ENCODE measurements at places on chromosomes 12 and 14.

DNA sequence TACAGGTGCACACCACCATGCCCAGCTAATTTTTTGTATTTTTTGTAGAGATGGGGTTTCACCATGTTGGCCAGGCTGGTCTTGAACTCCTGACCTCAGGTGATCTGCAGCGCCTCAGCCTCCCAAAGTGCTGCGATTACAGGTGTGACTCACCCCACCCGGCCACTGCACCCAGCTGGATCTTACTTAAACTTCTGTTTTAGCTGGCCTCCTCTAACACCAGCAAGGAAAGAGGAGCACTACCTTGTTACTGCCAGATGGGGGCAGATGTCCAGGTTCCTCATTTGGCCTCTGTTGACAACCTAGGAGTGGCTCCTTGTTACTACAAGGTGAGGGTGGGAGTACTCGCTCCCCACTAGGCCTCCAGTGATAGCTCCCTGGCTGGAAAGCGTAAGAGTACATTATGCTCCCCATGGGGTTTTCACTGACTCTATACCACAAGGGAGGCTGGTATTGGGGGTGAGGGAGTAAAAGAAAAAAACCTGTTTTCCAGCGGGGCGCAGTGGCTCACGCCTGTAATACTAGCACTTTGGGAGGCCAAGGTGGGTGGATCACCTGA is 13.2 kb upstream of the ARF6 start:
- DNase-seq = peak; percentile 33

GRCh38 chr14:77541905-77542304 is 43.3 kb upstream of the ISM2 start:
- no peak for DNase-seq

GRCh38 chr12:98110536-98110935 is 404.9 kb upstream of the TMPO start:
- DNase-seq = no peak

GRCh38 chr14:78790271-78790670 is 620.1 kb downstream of the NRXN3 start:
- DNase-seq = no peak

DNA sequence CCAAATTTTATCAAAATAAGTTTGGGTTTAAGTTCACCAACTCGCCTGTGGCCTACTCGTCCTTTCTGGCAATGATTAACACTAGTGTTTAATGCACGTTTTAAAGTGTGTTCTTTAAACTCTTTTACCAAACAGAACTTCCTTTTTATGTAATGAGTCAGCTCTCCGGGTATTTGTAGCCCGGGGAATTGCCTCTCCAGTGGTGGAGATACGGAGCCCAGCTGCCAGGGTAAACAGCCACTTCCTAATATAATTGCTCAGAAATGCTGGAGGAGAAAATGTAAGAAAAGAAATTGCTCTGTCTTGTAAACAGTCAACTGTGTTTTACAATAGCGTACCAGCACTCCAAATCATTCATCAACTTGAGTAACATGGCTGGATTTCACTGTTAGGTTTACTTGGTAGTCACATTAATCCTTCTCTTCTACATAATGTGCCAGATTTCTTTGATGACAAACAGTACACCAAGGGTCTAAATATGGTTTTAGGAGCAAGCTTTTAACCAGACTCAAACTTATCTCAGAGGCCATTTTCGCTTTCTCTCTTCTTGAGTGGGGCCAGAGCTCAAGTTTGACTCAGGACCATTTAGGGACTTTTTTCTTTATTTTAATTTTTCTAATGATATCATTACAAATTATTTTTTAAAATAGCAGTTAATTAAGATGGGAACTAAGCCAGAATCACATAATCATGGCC is 101.2 kb upstream of the SLC38A2 start:
- no peak for DNase-seq

GRCh38 chr12:19038209-19038608 is 91.3 kb upstream of the PLEKHA5 start:
- DNase-seq = no peak

- no peak for DNase-seq
Observed at GRCh38 chr12:41510470-41510869, 322.4 kb downstream of the PDZRN4 start.

GRCh38 chr12:67625004-67625403 is 23.5 kb upstream of the DYRK2 start:
- DNase-seq = no peak

GRCh38 chr12:90064852-90065801 is 356.5 kb upstream of the ATP2B1 start:
- no peak for DNase-seq

- DNase-seq = no peak
Observed at GRCh38 chr12:100265732-100266584, 921 bp downstream of the DEPDC4 start.

- DNase-seq = no peak
Observed at GRCh38 chr14:67949771-67950170, 130.2 kb downstream of the RAD51B start.

DNA sequence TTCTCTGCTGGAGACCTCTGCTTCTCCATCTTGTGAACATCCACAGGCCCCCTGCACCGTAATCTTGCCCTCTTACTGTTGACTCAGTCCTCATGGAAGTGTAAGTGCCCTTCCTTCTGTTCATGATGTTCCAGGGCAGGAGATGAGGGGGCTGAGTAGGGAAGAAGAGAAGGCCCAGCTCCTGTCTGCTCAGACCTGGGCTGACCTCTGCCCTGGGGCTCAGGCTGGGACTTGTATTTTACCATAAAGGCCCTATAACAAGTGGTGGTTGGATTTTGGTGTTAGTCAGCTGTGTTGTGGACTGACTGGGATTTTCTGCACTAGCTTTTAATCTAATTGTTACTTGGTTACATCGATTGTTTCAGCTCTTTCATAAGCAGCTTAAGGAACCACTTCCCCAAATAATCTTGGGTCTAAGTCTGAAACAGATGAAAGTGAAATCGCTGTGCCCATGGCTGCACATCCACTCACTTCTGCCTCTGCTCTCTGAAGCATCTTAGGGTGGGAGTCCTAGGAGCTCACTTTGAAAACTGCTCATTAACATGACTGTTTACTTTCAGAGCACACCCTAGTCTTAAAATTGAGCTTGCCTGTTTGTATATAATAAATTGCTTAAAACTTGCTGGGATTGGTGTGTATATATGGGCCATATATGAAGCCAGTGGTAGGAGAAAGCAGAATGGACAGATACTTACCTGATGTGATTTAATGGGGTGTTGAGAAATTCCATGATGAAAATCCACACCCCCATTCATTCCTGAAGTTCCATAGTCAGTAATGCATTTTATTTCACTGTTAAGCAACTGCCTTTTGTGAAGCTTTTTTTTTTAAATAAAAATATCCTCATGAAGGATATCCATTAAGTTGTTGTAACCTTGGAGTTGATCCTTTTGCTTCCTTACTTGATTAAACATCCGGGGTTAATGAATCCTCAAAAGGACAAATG is 17.7 kb downstream of the C12orf71 start:
- no peak for DNase-seq

GRCh38 chr12:70994217-70994788 is 73.8 kb upstream of the PTPRR start:
- DNase-seq = no peak

- no peak for DNase-seq
Observed at GRCh38 chr12:52144512-52145227, 47.1 kb downstream of the KRT80 start.

- DNase-seq = no peak
Observed at GRCh38 chr12:68619541-68619940, 8.8 kb downstream of the RAP1B start.

- DNase-seq = no peak
Observed at GRCh38 chr12:65229441-65229840, 49.0 kb upstream of the MSRB3 start.

GRCh38 chr14:77965919-77966435 is 166.1 kb downstream of the ADCK1 start:
- DNase-seq = no peak

GRCh38 chr14:33794791-33795305 is 156.0 kb downstream of the EGLN3 start:
- DNase-seq = no peak

DNA sequence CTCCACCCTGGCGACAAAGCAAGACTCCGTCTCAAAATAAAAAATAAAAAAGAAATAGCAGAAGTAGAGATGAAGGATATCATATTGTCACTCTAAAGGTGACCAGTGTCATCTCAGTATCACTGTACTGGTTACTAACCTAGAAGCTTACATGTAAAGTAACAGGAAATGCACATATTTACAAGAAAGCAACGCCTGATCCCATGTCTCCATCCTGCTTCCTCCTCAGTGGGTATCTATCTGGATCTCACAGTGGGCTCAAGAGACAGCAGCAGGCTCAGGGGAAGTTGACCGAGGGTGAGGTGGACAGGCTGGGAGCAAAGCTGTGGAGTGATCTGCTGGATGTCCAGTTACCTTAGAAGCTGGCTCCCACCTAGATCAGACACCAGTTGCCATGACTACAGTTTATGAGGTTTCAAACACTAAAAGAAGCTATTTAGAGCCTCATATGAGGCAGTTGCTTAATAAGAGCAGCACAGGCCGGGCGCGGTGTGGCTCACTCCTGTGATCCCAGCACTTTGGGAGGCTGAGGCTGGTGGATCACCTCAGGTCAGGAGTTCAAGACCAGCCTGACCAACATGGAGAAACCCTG is 10.5 kb downstream of the MTRFR start:
- DNase-seq = no peak

DNA sequence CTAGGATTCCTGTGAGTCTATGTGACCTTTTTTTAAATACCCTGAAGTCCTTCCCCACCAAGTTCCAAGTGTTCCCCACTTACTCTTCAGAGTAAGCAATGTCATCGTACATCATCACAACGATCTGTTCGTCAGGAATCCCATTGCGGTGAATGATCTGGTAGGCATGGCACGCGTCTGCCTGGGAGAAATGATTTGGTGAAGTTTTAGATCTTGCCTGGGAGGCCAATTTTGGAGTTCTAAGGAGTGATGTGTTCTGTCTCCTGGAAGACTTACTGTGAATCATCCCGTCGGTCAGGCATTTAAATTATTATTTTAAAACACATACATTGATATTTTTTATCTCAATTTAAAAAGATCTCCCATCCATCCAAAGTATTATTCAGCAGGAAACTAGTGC is 29.8 kb downstream of the LGMN start:
- DNase-seq = no peak

DNA sequence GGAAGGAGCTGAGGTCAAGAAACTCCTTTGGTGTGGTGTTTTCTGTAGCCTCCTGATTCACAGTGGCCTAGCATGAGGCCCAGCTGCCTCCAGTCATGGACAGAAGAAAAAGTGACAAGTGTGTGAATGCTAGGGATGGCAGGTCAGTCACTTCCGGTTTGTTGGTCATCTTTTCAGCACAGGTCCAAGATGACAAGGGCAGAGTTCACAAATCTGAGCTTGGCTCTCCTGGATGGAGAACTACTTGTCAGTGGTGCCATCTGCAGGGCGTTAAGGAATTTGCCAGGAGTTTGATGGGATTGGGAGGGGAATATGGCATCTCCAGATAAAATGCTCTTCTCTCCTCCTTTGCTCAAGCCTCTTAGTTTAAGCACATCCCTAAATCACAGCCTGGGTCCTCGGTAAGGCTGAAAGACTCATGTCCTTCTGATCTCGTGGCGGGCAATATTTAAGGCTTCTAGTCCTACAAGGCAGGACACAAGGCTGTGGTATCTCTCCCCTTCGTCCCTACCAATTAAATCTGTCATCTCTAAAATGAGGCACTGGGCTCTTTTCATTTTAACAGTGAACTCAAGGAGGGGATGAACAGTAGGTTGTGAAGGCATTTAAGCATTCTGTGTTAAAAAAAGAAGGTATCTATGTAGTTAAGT is 10.0 kb downstream of the TUBA1B start:
- no peak for DNase-seq

DNA sequence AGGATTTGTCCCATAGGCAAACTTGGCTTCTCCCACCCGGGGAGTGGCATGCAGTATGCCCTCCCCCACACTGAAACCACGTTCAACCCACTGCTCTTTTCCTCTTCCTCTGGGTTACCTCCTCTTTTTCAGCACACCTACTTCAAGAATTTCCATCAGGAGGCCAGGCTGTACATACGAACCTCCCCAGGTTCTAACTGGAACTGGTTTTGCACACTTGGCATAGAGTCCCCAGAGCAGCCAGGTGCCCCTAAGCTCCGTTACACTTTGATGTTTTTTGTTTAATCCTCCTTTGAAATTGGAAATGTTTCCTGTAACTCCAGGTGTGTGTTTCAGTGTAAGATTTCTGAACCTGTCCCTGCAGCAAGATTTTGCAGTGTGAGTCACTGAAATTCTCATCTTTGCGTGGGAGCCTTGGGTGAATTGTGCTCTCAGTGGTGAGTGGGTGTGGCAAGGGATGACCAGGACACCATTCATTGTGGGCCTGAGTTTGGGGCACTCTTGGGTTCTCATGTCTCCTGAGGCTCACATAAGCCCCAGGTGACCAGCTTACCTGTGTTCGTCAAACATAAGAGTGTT is 18.2 kb downstream of the CD9 start:
- DNase-seq = no peak

- no peak for DNase-seq
Observed at GRCh38 chr12:32821293-32821692, 65.6 kb upstream of the YARS2 start.

GRCh38 chr12:64781280-64782190 is 22.3 kb upstream of the GNS start:
- DNase-seq = no peak

DNA sequence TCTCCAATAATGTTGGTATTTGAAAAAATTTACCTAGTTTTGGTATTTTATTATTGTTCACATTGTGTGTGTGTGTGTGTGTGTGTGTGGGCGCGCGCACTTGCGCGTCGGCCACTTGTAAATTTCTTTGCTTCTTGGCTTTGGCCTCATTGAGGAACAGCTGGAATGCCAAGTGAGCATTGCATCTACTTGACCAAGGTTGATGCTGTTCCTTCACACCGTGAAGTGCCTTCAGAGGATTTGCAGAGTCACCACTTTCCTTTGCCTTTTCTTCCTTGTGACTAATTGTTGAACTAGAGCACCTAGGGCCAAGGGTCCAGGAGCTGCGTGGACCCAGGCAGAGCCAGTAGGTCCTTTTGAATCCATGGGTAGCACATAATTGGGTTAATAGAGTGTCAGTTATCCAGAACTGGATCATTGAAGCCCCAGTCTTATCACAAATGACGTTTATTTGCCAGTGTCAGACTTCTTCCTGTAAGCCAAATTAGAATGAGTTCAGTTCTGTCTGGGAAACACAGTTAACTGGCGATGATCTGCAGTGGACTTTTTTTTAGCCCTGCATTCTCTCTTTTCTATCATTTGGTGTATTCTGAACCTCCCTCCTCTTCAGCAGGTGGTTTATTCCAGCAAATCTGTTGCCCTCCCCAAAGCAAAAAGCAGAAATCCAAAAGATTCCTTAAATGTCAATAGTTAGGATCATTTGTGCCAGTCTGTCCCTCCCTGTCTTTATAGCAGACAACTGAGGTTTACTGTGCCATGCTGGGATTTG is 2.6 kb downstream of the PPP2R5C start:
- no peak for DNase-seq
